ENCODE measurements at places on chromosomes 13 and 19. TPM values are rescaled to one million over a fixed set of nuclear protein-coding genes. Genes with fewer than 3 reads are reported as not detected.

GRCh38 chr13:91894316-91894715 is 495.9 kb downstream of the GPC5 start:
- DNase-seq, result no peak

DNA sequence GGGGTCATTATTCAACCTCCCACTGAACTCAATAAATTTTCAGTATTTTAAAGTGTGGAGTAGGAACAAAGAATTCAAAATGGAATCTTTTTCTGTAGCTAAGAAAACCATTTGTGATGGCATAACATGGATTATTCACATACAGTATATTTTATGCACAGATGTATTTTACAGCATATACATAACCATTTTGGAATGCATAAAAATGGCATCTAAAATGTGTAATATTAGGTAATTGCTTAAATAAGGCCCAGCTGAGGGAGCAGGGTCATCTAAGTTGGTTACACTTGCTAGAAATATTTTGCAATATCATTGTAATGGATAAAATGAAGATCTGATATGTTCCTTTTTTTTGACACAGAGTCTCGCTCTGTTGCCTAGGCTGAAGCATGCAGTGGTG is 146.9 kb downstream of the LMO7 start:
- no peak for DNase-seq

SULT2A1 gene
- total RNA-seq, result 0.10 TPM

GRCh38 chr13:44040070-44040817 is 160.5 kb downstream of the LACC1 start:
- no peak for DNase-seq

DNA sequence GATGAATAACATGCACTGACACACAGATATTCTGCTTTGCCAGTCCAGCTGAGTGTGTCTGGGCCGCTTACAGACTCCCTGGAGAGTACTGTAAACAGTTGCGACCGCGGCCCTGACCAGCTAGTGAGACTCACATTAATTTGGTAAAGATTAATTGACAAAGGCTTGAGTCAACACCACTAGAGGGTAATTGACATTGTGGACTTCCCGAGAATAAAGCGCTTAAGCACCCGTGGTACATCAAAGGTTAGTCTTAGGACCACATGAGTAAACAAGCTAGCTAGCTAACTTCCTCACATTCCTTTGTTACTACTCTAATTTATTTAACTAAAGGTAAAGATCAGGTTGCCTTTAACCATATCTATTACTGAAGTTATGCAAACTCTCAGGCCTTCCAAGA is 624.4 kb upstream of the ARGLU1 start:
- DNase-seq, result no peak

DNA sequence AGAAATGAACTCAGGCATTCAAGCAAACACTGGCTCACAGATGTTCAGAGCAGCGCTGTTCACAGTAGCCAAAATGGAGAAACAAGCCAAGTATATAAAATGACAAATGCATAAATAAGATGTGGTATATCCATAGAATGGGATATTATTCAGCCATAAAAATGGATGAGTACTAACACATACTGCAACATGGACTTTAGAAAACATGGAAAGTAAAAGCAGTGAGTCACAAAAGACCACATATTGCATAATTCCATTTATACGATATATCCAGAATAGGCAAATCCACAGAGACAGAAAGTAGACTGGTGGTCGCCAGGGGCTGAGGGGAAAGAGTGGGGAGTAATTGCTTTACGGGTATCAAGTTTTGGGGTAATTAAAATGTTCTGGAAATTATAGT is 6.6 kb downstream of the ZNF837 start:
- DNase-seq, result no peak

Measured in activated T-cell treated with anti-CD3 and anti-CD28 coated beads, Interleukin-2, amount 50 U/mL, for 4 hours (primary cell).